Fibroblast of the aortic adventitia (primary cell): ENCODE measurements at places on chromosomes 2 and 18. TPM values are rescaled to one million over a fixed set of nuclear protein-coding genes. Genes with fewer than 3 reads are reported as not detected.
A peak's percentile ranks its signal among the peaks of the same experiment; 100 is the strongest.

Gene CCT4
- total RNA-seq, result 145 and 179 TPM in 2 replicates

Gene C2orf15
- total RNA-seq, result not detected in 2 replicates

- DNase-seq, result peak; percentile 82
Observed at GRCh38 chr2:191051825-191052778, 38.1 kb upstream of the STAT1 start.

- DNase-seq, result no peak
Observed at GRCh38 chr18:13446610-13447461, 228.3 kb downstream of the LDLRAD4 start.

DNA sequence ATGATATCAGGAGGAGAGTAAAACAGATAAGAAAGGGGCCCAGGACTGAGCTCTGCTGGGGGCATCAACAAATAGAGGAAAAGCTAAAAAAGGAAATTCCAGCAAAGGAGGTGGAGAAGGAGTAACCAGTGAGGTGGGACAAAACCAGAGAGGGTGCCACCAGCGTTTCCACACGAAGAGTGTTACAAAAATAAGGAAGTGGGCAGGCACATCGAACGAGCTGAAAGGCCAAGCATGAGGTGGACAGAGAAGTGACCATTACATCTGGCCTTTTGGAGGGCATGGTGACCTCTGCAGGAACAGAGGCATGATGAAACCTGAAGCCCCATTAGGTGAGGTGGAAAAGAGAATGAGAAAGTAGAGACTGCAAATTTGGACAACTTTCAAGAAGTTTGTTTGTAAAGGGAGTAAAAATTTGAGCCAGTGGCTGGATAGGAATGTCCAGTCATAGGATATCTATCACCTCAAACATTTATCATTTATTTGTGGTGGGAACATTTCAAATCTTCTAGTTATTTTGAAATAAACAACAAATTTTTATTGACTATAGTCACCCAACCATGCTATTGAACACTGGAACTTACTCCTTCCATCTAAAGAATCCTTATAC is 18.4 kb upstream of the VIT start:
- no peak for DNase-seq

- DNase-seq, result no peak
Observed at GRCh38 chr2:71936076-71937030, 211.3 kb downstream of the CYP26B1 start.
